ENCODE measurements at places on chromosomes 7 and 10.

DNA sequence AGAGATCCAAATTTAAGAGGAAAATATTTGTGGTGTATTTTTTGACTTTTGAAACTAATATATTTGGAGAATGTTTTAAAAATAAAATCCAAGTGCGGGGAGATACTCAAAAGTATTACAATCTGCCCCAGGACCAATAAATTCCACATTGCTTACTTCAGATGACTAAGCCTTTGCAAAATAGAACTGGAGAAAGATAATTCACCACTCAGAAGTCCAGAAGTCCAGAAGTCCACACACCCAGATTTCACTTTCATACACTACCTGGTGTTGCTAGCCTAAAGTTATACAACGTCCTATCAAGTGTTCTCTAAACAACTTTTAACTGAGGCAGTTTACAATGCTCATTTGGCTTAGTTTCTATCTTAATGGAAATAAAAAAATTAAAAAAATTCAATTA, 487.0 kb upstream of the SEMA3D start:
- no peak for DNase-seq

- DNase-seq, result no peak
Measured at GRCh38 chr7:20223356-20223755, 6.2 kb upstream of the MACC1 start.

DNA sequence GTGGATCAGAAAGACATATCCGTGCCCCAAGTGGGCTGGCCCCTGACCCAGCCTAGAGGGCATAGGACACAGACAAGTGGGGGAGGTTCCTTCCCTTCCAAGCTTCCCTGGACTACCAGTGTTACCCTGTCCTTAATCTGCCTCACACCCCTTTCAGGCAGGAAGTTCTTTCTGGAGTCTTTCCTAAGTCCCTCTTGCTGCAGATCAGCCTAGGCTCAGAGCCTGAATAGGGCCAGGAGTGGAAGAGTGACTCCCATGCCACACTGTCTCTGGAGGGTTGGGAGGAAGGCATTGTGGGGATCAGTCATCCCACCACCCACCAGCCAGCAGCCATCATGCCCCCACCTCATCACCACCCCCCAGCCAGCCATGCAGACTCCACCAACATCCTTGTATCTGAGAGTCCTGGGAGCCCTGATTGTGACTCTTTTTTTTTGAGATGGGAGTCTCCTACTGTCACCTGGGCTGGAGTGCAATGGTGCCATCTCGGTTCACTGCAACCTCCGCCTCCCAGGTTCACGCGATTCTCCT, 22.6 kb downstream of the POLL start:
- no peak for DNase-seq

GRCh38 chr10:116787053-116787659, 44.8 kb upstream of the HSPA12A start:
- no peak for DNase-seq

- DNase-seq, result no peak
Measured at GRCh38 chr10:30743586-30743985, 114.0 kb upstream of the LYZL2 start.

DNA sequence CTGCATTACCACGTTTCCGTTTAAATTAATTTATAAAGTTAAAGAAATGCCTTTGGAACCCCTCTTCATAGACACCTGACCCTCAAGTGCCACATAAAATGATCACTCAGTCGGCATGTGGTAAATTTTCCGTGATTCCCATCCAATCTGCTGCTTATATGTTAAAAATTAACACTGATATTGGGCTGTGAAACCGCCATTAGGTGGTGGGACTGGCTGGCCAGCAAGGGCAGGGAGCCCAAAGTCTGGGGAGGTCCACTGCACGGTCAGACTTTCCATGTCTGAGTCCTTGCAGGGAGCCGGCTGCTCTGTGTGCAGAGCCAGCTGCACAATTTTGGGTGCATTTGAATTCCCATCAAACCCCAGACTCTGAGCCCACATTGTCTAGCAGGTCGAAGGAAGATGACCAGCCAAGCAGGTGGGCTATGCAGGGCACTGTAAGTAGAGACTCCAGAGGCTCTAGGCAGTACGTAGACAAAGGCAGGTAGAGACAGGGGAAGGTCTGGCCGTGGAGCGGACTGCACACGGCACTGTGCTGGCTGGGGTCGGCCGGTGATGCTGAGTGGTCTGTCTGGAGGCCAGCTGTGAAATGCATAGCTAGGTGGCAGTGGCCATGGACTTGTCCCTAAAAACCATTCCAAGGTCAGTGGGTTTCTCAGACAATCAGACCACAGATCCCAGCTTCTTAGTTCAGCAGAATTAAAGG, 122.9 kb downstream of the SH3PXD2A start:
- DNase-seq, result no peak

DNA sequence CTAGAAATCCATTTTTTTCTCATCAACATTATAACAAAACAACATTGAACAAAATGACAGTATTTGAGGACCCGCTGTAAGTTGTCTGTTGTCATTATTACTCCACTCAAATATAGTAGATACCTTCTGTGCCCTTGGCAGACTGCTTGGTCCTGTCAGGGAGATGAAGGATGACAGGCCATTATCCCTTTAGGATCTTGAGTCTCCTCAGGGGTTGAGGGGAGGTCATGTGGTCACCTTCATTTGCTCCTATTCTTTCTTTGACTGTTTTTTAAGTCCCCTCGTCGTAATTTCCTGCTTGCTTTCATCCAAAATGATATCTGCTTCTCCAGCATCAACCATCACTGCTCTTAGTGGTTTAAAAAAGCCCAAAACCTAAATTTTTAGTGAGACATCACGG, 2.6 kb upstream of the PIP4K2A start:
- DNase-seq, result no peak

- DNase-seq, result no peak
Measured at GRCh38 chr10:5325076-5325475, 39.7 kb upstream of the UCN3 start.

- DNase-seq, result no peak
Measured at GRCh38 chr10:97412891-97413304, 11.8 kb upstream of the RRP12 start.

- no peak for DNase-seq
Measured at GRCh38 chr7:143504937-143505297, 27.2 kb downstream of the TAS2R41 start.

- no peak for DNase-seq
Measured at GRCh38 chr7:6182993-6183392, 89.4 kb downstream of the CYTH3 start.
